ENCODE measurements at places on chromosomes 3 and 15.

DNA sequence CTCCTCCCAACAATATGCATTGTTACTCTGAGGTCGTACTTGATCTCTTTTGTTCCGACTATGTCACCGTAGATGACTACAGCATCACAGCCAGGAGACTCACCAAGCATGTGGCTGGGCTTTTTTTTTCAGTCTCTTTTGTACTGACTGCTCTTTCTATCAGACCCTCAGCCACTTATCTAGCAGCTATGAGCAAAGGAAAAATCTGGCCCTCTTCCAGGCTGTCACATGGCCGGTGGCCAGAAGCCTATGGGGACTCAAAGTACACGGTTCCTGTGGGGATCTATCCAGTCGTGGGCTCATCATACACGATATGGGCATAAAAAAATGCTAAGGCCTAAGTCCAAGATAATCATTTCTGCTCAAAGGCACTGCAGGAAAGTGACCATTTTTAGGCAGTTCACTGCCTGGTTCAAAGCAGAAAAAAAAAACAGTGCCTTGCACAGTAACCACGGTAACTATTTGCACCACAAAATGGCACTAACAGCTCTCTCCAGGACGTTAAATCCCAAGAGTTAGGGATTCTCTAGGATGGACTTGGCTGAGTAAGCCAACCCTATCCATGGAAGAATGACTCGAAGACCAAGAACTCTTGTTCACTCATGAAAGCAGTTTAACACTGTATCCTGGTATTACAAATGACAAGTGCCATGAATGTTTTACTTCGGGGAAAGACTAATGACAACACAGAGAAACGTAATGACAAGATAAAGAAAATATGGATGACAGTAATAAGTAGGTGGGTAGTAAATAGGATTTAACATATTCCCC is 50.3 kb downstream of the SHQ1 start:
- no peak for DNase-seq

GRCh38 chr15:89576417-89576773 is 1.1 kb downstream of the TICRR start:
- no peak for DNase-seq

GRCh38 chr3:46107682-46108081 is 80.4 kb upstream of the XCR1 start:
- no peak for DNase-seq

DNA sequence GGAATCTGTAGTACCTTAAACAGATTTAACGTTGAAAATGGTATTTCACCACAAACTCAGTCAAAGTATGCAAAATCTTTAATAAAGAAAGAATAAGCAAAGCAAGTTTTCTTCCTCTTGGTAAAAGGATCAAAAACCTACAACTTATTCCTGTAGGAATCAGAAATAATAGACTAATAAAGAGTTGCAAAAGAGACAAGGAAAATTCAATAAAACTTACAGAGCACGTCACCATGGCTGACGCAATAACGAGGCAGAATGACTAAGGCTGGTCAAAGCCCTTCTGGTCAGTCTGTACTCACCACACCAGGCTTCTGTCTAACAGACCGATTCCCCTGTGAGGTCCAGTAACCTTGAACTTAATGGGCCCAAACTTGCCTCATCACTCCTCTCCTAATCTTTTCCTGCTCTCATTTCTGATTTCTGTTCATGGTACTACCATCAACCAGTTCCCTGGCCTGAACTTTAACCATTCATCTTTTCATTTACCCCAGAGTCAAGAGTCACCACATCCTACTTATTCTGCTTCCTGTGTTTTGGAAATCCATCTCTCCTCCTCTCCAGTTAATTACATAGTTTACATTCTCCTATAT is 5.0 kb downstream of the MASP1 start:
- no peak for DNase-seq

DNA sequence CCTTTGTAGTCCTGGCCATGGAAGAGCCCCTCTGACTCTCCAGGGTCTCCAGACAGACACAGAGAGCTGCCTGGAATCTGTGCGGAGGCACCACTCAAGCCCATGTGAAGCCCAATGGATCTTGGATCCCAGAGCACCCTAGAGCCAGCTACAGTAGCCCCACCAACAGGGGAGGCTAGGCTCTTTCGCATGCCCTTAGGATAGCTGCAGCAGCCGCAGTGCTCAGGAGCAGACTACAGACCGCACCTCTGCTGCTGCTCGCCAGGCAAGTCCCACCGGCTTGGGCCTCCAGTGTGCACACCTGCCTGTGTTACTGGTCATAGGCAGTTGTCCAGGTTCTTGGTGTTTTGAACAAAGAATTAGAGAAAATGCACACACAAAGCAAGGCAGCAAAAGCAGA is 131.6 kb downstream of the SPATA16 start:
- DNase-seq, result no peak

GRCh38 chr15:66789029-66790025 is 87.3 kb downstream of the SMAD6 start:
- no peak for DNase-seq

DNA sequence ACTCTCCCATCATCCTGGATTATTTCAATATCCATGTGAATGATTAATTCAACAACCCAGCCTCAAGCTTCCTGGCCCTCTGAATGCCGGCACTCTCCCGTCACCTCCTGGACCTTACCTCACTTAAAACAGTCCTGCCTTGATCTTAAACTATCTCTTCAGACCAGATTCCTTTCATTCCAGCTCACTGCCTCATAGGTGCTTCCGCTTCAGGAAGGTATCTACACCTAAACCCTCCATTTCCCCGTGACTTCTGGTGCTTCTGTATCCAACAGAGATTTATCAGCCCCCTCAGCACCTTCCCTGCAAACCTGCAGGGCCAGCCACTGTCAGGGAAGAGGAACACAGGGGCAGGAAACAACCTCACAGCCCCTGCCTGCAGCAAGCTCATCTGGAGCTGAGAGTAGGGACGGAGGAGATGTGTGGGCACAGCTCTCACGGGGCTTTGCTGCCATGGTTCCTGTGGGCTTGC is 98.9 kb upstream of the TJP1 start:
- no peak for DNase-seq

DNA sequence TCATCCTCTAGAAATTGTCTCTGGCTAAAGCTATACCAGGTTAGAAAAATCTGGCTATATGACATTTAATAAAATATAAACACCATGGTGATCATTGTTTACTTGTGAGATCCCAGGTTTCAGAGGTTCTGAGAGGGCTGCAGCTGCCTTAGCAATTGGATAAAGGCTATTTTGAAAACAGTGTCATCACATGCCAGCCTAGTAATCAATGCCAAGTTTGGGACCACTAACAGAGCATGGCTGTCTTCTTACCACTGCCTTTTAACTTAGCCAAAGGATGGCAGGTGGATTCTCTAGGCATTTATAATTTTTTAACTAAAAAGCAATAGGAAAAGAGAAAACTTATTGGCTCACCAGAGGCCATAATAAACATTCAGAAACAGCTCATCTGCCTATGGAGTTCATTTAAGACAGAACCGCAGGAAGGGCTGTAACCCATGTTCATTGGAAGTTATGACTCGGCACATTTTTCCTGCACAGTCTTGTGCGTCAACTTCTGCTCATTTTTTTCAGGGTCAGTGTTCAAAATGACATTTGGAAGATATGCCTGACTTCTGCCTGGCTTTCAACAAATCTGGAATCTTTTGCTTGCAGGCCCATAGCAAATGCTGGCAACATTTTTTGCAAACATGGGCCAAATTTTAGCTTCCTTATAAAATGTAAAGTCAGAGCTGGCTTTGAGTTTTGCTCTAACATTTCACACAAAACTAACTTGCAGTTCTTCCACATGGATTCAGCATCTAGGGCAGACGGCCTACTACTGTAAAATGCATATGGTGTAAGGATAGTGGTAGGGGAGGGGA is 476.0 kb upstream of the TBL1XR1 start:
- DNase-seq, result no peak

DNA sequence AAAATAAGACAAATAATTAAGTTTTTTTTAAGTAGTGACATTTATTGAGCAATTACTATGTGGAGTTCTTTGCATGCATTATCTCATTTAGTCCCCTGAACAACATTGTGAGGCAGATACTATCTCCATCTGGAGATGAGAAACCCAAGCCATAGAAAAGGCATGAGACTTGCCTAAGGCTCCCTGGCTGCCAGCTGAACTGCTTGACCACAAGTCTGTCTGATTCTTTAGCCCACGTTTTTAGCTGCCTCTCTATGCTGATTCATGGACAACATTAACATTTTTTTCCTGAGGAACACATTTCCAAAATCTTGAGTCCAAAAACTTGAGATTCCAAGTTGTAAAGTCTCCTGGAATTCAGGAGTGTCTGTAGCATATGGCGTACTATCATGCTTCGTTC is 263.6 kb upstream of the GOLGA6L4 start:
- DNase-seq, result no peak

- peak; percentile 28 for DNase-seq
Observed at GRCh38 chr3:46946856-46947545, 29.5 kb downstream of the CCDC12 start.

DNA sequence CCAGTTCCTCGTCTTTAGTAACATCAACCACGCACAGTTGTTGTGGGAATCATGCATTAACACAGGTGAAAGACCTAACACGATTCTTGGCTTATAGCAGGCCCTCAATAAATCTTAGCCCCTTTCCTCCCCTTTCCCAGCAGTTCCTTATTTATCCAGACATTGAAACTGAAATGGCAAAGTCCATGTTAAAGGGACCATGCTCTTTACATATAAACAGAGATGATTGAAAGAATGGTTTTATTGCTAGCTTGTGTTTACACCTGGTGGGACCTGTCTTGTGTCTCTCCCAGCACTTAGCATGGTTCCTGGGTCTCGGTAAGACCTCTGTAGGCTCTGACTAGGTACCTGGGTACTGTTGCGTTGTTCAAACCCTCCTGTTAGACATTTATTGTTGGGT is 251.8 kb downstream of the LRTM1 start:
- no peak for DNase-seq

- DNase-seq, result no peak
Observed at GRCh38 chr3:171936191-171936841, 93.2 kb downstream of the TMEM212 start.

GRCh38 chr3:50401978-50402595 is 42.8 kb upstream of the TMEM115 start:
- no peak for DNase-seq

DNA sequence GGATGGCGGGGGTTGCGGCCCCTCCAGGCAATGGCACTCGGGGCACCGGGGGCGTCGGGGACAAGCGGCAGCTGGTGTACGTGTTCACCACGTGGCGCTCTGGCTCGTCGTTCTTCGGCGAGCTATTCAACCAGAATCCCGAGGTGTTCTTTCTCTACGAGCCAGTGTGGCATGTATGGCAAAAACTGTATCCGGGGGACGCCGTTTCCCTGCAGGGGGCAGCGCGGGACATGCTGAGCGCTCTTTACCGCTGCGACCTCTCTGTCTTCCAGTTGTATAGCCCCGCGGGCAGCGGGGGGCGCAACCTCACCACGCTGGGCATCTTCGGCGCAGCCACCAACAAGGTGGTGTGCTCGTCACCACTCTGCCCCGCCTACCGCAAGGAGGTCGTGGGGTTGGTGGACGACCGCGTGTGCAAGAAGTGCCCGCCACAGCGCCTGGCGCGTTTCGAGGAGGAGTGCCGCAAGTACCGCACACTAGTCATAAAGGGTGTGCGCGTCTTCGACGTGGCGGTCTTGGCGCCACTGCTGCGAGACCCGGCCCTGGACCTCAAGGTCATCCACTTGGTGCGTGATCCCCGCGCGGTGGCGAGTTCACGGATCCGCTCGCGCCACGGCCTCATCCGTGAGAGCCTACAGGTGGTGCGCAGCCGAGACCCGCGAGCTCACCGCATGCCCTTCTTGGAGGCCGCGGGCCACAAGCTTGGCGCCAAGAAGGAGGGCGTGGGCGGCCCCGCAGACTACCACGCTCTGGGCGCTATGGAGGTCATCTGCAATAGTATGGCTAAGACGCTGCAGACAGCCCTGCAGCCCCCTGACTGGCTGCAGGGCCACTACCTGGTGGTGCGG is 1.9 kb downstream of the CHST2 start:
- DNase-seq, result peak; percentile 62

- DNase-seq, result no peak
Observed at GRCh38 chr3:80213086-80213485, 445.3 kb upstream of the ROBO1 start.

DNA sequence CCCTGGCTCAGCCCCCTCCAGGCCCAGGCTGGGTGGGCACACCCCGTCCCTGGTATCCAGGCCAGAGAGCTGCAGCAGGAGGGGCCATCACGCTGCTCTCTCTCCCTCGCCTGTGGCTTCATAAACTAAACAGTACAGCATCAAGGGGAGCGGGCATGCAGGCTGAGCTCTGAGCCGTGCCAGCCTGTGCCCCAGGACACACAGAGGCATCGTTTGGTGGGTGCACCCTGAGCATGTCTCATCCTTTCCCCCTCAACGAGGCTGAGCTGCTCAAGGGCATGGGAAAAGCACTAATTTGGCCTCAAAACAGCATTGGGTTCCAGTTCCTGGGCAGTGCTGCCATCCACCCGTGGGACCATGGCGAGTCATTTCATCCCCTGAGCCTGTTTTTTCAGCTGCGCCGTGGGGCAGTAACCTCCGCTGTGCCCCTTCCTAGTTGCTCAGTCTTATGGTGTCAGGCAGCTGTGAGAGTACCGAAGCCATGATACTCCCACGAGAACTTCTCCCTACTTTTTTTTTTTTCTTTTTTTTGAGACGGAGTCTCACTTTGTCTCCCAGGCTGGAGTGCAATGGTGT is 79.6 kb downstream of the CPN2 start:
- no peak for DNase-seq

GRCh38 chr3:160061525-160061924 is 72.9 kb downstream of the IL12A start:
- no peak for DNase-seq

GRCh38 chr3:127760791-127761440 is 61.4 kb downstream of the MGLL start:
- DNase-seq, result no peak

DNA sequence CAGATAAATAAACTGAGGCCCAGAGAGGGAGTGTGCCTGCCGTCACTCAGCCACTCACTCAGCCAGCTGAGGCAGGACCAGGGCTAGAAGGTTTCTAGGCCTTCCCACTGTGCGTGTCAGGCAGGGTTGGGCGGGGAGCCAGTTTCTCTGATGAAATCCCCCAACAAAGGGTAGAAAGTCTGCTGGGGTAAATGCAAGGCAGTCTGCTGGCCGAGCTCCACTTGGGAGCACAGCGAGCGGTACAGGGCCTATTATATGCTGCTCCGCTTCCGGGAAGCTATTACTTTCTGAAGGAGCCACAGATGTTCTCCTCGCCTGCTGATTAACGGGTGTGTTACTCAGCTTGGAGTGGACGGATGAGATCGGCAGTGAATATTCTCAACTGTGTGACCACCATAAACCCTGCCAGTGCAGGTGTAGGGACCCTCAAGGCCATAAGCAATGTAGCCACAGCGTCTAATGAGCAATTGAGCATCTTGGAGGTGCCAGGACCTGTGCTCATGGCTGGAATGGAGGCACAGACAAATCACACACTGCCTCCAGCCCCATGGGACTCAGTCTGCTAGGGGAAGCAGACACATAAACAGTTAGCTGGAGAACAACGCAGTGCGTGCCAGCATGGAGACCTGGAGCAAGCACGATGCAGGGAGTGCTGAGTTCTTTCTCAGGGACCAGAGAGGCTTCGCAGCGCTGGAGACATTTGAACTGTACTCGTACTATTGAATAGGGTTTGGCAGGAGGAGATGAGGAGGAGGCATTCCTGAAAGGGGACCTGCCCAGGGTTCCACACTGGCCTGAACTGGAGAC is 42.1 kb downstream of the CORO2B start:
- no peak for DNase-seq

- peak; percentile 10 for DNase-seq
Observed at GRCh38 chr3:124034016-124034843, 42.3 kb upstream of the ROPN1 start.

Measured in stimulated activated CD4-positive, alpha-beta T cell treated with anti-CD3 and anti-CD28 coated beads, TNF-alpha, amount 100 ng/mL, for 48 hours (primary cell).